ENCODE measurements at places on chromosomes 5 and 9.

DNA sequence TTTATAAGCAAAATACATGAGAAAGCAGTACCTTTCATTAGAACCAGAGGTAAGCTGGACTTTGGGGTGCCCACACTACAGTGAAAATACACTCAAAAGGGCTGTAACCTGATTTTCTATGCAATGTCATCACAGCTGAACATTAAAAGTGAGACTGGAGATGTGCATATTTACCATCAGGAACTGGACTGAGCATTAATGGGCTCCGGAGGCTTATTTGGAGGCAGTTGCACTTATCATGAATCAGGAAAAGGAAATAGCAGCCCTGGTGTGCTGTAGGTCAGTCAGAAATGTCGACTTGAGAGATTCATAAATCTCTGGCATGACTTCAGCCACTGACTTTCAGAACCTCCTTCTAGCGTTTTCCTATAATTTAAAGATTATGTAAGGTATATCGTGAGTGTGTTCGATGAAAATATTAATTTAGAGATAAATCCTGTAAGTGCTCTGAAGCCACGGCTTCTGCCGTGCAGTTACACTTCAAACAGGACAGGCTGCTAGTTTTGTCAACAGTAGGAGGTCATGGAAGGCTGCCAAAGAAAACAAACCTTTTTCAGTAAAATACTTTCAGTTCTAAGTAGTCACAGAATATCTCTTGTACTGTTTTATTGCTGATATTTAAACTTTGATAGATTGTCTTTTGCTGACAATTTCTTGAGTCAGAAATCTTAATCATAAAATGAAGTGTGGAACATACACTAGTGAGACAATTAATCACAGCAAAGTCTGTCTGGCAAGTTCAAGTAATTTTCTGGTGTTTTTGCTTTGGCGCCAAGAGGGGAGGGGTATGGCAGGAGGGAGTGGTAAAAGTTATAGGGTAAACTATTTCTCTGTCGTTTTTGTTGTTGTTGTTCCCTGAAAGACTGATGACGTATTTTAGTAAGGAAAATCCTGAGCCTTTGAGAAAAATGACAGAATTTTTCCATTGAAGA lies 939.7 kb downstream of the NR2F1-AS1 start:
- no peak for DNase-seq

DNA sequence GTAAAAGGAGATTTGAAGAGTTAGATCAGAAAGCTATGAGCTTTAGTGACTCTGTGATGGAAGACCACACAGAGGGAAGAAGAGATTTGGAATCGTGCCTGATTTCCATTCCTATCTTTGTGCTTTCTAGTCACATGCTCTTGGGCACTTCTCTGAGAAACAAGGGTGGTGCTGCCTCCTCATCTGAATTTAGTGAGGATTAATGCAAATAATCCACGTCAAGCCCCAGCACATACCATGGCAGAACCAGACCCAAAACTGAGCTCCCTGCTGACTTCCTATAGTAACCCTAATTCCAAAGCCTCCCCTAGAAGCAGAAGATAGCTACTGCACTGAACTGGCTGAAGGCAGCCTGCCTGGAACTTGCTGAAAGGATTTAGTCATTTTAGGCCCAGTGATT lies 17.7 kb downstream of the SLC45A2 start:
- no peak for DNase-seq

GRCh38 chr9:124260769-124261603 lies 3.2 kb downstream of the NEK6 start:
- peak; percentile 82 for DNase-seq

GRCh38 chr5:51821697-51822096 lies 438.4 kb downstream of the ISL1 start:
- DNase-seq: no peak

GRCh38 chr5:81232464-81233079 lies 550 bp upstream of the CKMT2 start:
- DNase-seq: no peak

DNA sequence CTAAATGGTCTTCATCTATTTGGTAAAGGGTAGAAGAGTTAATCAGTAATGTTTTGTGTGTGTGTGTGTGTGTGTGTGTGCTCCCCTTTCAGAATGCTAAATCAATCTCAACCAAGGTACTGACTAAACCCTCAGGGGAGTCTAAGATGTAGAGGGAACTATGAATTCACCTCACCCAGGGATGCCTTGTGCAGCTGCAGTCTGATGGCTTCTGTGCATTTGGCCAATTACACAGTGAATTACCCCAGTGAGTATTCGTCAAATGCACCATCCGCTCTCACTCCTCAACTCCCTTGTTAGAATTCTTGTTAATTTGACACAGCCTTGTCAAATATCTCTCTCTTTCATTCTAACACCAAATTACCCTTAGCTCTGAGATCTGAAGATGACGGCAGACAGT lies 234.6 kb downstream of the GABRB2 start:
- DNase-seq: no peak

DNA sequence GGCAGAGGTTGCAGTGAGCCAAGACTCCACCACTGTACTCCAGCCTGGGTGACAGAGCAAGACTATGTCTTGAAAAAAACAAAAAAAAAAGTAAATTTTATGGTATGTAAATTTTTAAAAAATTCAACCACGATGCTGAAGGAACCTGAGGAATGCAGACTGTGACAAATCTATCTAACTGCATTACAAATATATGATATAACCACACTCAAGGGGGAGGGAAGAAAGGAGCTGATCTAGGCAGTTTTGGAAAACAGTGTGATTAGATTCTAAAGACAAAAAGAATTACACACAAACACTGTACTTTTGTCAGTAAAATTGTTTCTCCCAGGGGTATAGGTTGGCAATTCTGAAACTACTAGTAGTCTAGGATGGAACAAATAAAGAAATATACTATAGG lies 17.0 kb downstream of the LARS1 start:
- DNase-seq: no peak

DNA sequence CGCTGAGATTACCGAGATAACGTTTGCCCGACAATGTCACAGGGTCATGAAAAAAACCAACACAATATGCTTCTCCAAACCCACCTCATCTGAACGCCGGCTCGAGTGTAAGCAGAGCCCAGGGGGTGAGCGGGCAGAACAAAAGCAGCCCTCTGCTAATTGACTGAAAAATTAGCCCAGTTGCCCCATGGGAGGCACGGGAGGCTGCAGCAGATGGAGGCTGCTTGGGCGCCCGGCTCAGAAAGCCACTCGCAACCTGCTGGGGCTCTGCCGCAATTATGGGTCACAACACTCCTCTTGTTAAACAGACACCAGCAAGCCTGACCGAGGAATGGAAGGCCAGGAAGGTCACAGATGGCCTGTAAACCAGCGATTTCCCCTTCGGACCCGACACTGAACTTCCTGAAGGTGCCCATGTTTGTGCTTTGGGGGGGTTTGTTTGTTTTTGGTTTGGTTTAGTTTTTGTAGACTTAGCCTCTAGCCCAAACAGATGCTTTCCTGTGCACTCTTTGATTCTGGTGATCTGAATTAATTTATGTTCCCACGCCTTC lies 104.6 kb upstream of the IRX1 start:
- DNase-seq: no peak

DNA sequence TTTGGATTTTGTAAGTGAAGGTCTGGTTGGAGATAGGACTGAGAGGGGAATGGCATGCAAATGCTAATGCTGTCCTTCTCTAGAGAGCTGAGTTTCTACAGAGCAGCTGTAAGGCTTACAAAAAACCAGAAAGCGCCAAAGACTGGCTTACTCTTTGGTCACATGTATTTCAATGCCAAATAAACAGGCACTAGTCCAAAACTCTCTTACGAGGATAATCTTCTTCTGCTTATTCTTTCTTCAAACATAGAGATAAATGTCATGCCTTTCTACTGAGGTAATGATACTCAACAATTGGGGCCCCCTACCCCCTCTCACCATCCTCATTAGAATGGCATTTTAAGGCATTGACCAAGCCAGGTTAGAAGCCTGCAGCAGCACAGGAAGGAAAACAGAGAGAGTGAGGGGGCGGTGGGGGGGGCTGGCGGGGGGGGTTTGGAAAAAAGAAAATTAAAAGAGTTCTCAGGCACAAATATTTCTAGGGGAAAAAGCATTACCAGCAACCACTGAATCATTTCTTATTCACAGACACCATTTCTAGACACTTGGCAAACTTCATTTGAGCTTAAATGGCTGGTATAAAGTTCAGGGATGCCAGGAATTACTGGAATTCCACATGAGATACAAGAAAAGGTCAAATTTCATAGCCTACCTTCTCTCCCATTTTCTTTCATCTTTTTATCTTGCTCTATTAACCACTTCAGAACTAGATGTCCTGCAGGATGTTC lies 34.0 kb downstream of the PUM3 start:
- no peak for DNase-seq

DNA sequence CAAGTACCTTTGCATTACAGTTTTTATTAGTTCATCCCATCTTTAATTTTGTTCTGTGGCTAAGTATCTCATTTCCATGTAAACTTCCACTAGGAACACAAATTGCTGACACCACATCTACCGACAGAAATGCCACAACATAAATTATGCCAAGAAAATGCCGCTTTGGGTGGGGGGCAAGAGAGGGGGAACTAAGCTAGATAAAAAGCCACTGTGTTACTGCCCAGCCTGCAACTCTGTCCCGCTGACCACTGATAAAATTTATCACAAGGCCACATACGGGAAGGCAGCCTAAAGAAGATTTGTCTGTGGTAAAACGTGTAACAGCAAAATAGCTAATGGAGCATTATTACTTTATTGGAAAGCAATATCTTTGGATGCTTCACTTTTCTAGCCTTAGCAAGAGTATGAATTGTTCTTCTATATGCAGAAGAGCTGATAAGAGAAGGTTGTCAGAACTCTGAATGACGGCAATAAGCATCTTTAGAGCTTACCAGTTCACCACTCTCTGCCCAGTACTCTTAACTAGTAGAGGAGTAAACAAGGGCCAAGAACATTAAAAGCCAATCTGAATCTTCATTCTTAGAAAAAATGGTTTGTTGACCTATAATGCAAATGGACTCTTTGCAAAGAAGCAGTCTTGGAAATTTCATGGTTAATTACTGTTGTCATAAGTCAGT lies 172.2 kb upstream of the MEF2C start:
- no peak for DNase-seq

DNA sequence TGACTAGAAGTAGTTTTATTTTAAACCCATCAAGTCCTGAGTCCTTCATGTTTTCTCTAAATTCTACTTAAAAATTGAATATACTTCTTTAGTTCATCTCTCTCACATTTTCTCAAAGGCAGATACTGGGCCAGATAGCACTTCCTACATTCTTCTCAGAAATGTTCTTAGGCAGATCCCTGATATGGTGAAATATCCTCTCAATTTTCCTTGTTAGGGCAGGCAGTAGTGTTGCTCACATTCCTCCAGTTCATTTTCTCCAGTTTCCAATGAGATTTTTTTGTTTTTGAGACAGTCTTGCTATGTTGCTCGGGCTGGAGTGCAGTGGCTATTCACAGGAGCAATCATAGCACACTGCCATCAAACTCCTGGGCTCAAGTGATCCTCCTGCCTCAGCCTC lies 5.7 kb downstream of the GCNT1 start:
- no peak for DNase-seq

Data from GF-D8 (cell line).